ENCODE measurements at places on chromosomes 5 and 9. TPM values are rescaled to one million over a fixed set of nuclear protein-coding genes. Genes with fewer than 3 reads are reported as not detected.
A peak's percentile ranks its signal among the peaks of the same experiment; 100 is the strongest.

GRCh38 chr9:133782157-133783130 is 44.3 kb upstream of the SARDH start:
- DNase-seq, result peak; percentile 47

GRCh38 chr5:92309336-92309991 is 926.3 kb upstream of the ARRDC3 start:
- DNase-seq, result peak; percentile 36

DNA sequence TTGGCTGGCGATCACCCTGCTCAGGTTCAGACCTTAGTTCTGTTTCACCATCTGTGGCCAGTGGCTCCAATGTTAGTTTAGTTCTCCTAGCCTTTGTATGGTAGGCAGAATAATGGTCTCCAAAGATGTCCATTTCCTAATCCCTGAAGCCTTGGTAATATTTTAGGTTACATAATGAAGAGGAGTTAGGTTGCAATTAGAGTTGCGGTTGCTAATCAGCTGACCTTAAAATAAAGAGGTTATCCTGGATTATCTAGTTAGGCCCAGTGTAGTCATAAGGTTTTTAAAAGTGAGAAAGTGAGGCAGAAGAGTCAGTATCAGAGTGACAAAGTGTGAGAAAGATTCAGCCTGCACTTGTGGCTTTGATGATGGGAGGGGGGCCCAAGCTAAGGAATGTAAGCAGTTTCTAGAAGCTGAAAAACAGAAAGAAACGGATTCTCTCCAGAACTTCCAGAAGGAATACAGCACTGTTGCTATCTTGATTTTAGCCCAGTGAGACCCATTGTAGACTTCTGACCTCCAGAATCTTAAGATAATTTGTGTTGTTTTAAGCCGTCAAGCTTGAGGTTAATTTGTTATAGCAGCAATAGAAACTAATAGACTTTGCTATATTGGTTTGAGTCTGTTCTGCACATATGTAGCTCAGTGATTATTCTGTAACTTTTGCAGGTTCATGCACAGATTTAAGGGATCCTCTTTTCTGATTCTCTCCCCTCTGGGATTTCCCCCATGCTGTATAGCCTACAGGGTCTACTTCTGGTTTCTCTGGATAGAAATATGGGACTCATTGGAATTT is 21.6 kb downstream of the LNPEP start:
- DNase-seq, result no peak

- DNase-seq, result peak; percentile 63
These were observed 1.9 kb upstream of the FST start for GRCh38 chr5:53478411-53479044.

GRCh38 chr9:2047144-2047671 is 32.1 kb downstream of the SMARCA2 start:
- no peak for DNase-seq

DNA sequence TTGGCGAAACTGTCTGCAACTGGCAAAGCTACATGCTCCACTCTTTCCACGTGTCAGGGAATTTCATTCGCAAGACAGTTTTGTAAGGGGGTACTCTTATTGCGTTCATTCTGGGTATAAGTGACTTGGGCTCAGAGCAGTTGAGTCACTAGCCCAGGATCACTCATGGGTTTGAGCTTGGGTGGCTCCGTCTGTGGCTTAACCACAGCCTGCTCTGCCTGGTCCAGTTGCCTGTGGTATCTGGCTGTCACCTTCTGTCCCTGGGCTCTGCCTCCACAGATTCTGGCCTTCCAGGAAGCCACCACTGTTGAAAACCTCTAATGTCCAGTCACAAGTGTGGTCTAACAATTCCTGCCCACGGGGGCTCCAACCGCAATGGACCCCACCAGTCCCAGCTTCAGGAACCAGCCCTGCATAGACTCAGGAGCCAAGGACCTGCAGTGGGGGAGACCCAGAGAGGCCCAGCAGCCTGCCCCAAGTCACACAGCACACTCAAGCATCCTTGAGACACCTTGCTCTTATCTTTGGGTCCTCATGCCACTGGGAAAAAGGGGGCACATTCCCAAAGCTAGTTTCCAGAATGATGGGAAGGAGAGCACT is 10.4 kb downstream of the KIF12 start:
- no peak for DNase-seq

- no peak for DNase-seq
These were observed 41.1 kb downstream of the PTPRD start for GRCh38 chr9:10571699-10572098.

GRCh38 chr5:83467371-83468035 is 4.0 kb upstream of the VCAN start:
- DNase-seq, result no peak

DNA sequence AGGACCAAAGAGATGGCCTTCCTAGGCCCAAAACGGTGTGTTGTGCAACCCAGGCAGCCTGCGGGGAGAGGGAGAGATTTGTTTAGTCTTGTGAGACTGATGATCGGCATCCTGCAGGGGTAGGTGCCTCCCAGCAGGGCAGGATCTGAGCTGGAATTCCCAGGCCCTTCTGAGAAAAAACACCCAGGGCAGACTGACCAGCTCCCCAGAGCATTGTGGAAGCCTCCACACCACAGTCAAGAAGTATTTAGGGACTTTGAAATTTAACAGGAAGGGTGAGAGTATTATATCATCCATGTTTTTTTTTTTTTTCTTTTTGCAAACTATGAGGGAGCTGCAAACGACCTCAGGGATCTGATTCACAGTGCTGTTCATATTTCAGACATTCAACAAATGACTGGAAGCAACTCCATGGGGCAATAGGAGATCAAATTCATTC is 104.5 kb upstream of the LHFPL2 start:
- DNase-seq, result no peak

GRCh38 chr9:111831371-111832108 is 36.8 kb upstream of the SHOC1 start:
- DNase-seq, result no peak

- DNase-seq, result no peak
These were observed 76.4 kb downstream of the SNX24 start for GRCh38 chr5:122921826-122922225.

DNA sequence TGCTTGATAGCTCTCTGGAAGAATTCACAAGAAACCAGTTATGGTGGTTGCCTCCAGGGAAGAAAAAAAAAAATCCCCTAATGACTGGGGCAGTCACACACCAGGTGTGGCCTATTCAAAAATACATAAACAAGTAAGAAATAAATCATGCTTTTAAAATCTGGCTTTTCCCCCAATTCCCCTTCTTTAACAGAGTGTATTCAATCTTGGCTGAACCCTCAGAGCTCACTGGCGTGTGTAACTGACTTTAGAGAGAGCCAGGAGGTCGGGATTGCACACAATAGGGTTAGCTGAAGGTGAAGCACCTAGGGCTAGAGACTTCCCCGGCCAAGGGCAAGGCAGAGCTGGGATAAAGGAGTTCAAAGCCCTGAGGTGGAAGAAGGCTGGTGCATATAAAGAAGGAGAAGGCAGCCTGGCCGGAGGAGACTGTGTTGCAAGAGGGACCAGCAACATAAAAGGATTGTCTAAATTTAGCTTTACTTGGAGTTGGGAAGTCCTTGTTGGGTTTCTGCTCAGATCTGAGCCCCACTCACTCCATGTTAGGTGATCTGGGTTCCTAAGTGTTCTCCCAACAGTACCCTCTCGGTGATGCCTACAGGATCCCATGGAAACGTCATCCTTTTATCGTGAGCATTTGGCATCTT is 19.7 kb downstream of the FNBP1 start:
- DNase-seq, result no peak

- DNase-seq, result no peak
These were observed 415.0 kb downstream of the ARHGEF28 start for GRCh38 chr5:74040811-74041491.

DNA sequence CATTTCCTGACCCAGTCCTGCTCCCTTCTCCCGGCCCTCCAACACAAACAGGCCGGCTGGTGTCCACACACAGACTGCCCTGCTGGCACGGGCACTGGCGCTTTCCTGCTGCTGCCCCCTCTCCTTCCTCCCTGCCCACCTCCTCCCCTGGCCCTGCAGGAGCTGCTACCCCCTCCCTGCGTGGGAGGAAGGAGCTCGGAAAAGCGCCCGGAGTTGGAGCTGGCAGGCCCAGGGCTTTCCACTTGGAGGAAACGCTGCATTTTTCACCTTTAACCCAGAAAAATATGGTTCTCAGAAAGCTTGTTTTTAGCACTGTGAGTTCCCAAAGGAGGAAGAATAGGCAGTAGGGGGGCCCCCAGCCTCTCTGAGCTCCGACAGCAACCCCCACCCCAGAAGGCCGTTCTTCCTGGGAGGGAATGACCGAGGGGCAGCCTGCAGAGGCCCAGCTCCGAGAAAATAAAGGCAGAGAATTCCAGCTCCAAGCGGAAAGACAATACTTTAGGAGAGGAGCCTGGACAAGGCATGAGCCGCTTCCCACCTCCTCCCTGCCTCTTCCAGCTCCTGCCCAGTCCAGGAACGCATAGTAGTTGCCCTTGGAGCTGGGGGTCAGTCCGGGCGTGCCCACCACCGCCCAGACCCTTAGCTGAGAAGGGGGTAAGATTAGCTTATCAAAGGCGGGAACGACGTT is 88.9 kb downstream of the LIFR start:
- DNase-seq, result peak; percentile 62

DNA sequence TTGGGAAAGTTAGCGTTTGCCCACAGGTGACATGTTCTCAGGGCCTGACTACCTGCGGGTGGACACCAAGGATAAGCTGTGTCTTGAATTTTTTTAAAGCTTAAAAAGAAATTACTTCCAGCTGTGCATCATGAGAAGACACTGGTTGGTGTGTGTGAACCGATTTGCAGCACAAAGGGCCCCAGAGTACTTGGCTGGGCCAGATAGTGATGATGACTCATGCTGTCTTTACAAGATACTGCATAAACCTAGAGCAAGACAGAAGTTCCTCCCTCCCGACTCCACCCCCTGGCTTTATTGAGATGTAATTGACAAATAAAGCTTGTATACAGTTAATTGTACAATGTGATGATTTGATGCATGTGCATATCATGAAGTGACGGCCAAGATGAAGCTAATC is 212.8 kb downstream of the NXNL2 start:
- no peak for DNase-seq

DNA sequence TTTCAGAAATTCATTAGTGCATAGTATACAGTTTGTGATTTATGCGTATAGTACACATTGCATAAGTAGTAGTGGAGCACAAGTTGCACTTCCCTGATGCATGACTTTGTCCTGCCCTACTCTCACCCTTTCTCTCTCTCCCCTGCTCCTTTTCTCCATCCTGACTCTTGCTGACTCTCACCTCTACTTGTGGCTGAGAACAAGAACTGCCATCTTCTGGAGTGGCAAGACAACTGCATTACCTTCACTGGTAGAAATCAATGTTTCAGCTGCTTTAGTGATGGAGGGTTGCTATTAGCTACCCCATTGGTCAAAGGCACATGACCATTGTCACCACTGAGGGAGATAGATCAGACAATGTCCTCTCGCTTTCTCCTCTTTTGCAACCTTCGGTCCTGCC is 26.9 kb downstream of the SPEF2 start:
- DNase-seq, result no peak

DNA sequence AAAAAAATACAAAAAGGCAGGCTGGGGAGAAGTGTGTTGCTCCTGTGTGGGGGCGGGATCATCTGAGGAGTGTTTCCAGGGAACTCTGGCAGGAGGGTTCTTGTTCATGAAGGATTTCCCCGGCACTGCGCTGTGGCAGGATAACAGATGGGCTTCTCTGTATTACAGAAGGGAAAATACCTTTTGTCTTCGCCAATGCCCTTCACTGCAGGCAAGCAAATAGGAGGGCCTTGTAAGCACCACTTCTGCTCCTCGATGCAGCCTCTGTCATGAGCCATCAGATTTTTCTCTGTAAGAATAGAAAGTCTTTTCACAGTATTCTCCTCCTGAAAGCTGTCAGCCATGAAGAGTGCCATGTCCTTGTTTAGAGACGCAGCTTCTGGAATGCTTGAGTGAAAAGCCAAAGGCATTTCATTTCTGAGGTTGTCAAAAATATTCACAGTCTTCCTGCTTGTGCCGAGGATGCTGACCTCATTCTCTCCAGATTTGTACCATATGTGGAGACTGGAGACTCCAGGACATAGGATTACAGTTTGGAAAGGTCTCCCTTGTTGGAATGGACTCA is 294.0 kb downstream of the YTHDC2 start:
- DNase-seq, result no peak

- DNase-seq, result no peak
These were observed 287.4 kb downstream of the ARHGAP26 start for GRCh38 chr5:143057580-143057999.

GRCh38 chr5:59704936-59705335 is 188.6 kb downstream of the PDE4D start:
- no peak for DNase-seq

- no peak for DNase-seq
These were observed 23.8 kb downstream of the EXOC3 start for GRCh38 chr5:466661-467310.

GRCh38 chr9:92196909-92197308 is 81.7 kb upstream of the SPTLC1 start:
- DNase-seq, result no peak

DNA sequence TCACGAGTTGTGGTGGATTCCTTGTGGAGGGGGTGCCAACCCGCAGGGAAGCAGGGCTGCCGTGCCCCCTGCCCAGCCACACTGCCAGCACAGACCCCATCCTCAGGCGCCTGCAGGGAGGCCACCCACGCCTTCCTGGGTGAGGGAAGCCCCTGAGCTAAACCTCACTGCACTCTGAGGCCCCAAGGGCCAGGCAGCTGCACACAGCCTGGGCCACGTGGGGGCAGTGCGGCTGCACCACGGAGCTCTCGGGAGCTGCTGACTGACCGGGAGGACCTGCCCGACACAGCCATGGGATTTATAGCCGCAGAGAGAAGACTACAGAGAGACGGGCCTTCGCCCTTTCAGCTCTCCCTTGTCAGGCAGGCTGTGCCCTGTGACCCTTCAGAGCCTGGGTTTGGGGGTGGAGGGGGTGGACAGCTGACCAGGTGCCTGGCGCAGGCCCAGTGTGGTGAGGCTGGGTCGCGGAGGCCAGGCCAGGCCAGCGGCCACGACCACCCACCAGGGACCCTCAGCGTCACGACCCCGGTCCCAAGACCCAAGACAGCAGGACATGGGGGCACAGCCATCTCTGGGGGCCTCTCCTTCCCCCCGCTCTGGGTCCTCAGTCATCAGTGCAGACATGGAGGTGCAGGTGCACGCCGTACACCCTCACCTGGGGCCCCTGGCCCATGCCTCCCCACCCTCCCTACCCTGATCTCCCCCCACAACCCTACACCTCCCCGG is 4.3 kb upstream of the AHRR start:
- DNase-seq, result no peak

GRCh38 chr5:51148437-51148836 is 234.8 kb upstream of the ISL1 start:
- no peak for DNase-seq

GRCh38 chr5:41200506-41200905 is 12.8 kb downstream of the C6 start:
- DNase-seq, result no peak

- DNase-seq, result no peak
These were observed 217.5 kb upstream of the SH3GL2 start for GRCh38 chr9:17361378-17361777.

- no peak for DNase-seq
These were observed 89.6 kb downstream of the RIC1 start for GRCh38 chr9:5718296-5719032.

PAIP2 gene
- polyA plus RNA-seq, result 194 TPM

FOXD4L5 gene
- 0.65 TPM for polyA plus RNA-seq

TMEM252 gene
- polyA plus RNA-seq, result 8.9 TPM

CHSY3 gene
- polyA plus RNA-seq, result 4.8 TPM

NPR2 gene
- polyA plus RNA-seq, result 20.5 TPM

ARHGEF28 gene
- polyA plus RNA-seq, result 42.0 TPM

Measured in left renal cortex interstitium (tissue), 4 donors.